ENCODE measurements at places on chromosomes 7 and 10.

GRCh38 chr7:40720416-40720815 lies 585.6 kb downstream of the SUGCT start:
- DNase-seq: no peak

DNA sequence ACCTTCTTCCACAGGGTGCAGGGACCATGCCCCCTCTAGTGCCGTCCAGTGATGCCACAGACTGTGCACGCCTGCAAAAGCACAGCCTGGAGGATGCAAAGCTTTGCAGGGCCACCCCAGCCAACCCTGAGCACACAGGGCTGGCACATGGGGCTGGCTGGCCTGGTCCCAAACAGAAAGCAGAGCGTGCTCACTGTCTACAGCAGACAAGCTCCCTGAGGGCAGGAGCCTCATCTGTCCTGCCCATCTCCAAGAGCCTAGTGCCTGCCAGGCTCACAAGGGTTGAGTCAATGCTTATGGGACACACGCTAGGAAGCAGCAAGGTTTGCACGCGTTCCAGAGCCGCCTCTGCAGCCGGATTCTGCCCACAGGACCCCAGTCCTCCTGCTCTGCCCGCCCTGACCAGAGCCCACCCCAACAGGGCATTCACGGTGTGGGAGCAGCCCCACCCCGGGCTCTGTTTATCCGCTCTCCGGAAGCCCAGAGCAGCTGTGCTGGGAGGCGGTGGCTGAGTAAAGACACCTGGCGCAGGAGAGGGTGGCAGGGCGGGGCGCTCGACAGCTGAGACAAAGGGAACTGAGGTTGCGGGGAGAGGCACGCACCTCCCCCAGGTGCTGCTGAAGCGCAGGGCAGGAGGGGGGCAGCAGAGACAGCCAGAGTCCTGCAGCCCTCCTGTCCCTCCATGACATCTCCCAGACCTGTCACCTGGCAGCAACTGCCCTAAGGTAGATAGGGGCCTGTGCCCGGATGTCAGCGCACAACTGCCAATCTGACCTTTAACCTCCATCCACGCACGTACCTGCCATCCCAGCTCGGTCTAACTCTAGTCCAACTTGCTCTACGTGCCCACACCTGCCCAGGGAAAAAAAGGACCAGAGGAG lies 4.3 kb downstream of the KCNH2 start:
- DNase-seq: no peak

DNA sequence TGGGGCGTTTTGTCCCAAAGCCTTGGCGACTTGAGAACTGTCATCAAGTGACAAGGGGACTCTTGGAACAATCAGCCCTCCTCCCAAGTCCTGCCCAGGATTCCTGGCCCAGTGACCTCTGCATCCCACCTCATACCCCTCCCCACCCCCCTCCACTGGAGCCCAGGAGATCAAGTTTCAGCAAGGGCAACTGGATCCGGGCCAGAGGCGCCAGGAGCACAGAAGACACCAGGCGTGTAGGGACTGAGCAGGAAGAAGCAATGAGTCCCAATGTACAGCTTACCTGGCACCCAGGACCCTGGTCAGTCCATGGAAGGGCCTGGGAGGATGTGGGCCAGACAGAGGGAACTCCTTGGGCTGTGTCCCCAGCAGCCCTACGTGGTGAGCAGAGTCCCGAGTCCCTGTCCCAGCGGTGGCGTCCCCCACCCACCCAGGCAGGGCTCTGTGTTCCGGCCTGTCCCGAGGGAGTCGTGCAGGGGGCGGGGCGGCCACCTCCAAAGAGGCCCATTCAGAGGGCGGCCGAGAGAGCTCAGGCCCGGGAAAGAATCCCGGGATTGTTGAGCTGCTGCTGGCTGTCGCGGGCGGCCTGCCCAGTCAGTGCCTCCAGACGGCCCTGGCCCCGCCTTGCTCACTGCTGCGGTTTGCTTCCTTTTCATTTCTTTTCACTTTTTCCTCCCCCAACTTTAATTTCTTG lies 254.1 kb downstream of the TNS3 start:
- no peak for DNase-seq

DNA sequence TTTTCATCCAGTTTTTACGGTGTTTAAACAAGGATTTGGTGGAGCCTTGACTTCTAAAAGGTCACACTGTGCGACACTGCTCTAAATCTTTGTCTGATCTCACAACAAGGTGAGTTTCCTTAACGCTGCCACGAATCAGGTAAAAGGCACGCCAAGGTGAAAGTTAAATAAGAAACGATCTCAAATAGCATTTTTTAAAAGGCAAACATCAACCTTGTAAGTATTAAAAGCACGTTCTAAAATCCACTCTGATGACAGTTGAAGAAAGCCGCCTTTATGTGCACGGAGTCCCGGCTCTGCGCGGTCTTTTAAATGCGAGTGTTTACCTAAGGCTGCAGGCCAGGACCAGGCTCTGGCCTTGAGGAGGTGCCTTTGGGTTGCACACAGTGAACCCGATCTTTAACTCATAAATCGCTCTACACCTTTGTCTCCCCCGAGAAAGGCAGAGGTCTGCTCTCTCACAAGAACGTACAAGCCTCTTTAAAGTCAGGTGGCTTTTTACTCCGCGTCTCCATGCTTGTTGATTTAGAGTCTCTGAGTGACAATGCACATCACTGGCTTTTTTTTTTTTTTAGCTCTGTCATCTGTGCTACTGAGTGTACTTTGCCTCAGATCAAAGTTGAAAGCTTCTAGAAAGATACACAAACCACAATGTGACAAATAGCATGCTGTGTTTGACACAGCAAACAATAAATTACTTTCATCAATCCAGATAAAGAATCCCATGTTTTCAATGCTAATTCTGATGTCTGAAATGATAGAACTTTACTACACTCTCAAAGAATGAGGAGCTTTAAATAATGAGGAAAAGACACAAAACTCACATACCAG lies 25.9 kb upstream of the RNF32 start:
- no peak for DNase-seq

GRCh38 chr7:157964016-157964415 lies 623.6 kb downstream of the PTPRN2 start:
- DNase-seq: no peak

- no peak for DNase-seq
Measured at GRCh38 chr7:16804674-16805439, at the start of gene AGR2. AGR2 (minus strand) TSS chr7:16804999; CDS start chr7:16801796, 3,203 bp downstream.

DNA sequence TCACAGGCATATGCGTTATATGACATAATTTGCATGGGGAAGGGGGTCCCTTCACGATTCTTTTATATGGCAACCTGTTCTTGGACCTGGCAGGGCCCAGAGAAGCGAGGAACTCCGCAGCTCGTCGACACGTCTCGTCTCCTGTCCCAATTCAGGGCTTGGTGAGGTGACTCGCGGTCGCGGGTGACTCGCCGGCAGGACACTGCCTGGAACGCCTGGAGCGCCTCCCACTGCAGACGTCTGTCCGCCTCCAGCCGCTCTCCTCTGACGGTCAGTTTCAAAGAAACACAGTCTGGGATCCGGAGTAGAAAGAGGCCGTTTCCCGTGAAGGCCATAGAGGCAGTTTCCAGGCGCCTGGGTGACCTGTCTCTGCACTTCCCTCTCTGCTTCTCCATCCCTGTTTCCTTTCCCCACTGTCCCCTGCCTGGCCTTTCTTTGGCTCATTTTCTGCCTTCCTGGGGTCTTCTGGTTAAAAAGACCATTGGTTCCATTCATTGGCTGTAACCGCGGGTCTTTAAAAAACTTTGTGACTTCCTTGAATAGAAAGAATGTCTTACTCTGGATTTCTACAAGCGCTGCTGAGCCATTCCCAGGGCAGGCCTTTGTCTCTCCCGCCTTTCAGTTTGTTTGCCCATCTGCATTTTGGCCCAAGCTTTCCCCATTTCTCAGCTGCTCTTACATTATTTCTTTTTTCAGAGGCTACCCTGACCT lies 1.2 kb downstream of the UPP1 start:
- no peak for DNase-seq

- no peak for DNase-seq
Measured at GRCh38 chr10:117138838-117139580, 939 bp upstream of the VAX1 start.

DNA sequence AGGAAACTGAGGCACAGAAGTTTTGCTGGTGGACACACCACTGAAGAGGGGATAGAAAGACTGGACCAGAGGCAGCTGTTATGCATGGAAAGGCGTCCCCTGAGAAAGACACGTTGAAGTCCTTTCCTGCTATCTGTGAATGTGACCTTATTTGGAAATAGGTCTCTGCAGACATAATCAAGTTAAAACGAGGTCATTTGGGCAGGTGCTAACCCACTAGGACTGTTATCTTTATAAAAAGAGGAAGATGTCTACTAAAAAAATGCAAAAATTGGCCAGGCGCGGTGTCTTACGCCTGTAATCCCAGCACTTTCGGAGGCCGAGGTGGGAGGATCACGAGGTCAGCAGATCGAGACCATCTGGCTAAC lies 31.6 kb downstream of the ELMO1 start:
- DNase-seq: no peak

DNA sequence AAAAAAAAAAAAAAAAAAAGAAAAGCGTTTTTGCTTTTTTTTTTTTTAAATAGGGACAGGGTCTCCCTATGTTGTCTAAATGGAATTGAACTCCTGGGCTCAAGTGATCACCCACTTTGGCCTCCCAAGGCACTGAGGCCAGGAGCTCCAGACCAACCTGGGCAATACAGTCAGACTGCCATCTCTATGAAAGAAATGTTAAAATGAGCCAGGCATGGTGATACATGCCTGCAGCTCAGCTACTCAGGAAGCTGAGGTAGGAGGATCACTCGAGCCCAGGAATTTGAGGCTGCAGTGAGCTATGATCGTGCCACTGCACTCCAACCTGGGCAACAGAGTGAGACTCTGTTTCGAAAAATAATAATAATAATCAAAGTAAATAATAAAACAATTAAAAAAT lies 16.5 kb upstream of the LMTK2 start:
- no peak for DNase-seq

- no peak for DNase-seq
Measured at GRCh38 chr10:70743430-70743788, 41.8 kb downstream of the TBATA start.

DNA sequence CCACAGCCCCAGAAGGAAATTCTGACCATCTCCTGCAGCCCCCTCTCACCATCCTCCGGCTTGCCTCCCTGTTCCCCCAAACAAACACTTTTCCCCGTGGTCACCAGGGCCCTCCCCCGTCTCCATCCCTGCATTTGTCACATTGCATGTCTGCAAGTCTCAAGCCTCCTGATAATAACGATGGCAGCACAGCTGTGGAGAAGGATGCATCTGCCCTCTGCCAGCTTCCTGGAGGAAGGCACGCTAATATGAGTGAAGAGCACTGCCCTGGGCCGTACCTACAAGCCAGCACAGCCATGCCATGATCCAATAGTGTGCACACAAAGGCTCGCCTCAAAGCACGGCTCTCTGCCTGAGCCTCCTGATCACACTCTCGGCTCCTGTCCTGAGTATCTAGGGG lies 98.5 kb downstream of the SLIT1 start:
- no peak for DNase-seq

GRCh38 chr7:50502947-50503346 lies 52.8 kb upstream of the FIGNL1 start:
- no peak for DNase-seq

DNA sequence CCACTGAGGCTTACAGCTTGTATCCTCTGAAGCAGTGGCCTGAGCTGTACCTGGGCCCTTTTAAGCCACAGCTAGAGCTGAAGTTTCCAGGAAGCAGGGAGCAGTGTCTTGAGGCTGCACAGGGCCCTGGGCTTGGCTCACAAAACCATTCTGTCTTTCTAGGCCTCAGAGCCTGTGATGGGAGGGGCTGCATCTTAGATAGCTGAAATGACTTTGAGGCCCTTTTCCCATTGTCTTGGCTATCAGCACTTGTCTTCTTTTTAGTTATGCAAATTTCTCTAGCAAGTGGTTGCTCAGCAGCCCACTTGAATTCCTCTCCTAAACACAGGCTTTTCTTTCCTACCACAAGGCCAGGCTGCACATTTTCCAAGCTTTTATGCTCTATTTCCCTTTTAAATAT lies 864.2 kb downstream of the REEP3 start:
- no peak for DNase-seq

GRCh38 chr7:135666846-135667245 lies 4.5 kb downstream of the STMP1 start:
- no peak for DNase-seq

DNA sequence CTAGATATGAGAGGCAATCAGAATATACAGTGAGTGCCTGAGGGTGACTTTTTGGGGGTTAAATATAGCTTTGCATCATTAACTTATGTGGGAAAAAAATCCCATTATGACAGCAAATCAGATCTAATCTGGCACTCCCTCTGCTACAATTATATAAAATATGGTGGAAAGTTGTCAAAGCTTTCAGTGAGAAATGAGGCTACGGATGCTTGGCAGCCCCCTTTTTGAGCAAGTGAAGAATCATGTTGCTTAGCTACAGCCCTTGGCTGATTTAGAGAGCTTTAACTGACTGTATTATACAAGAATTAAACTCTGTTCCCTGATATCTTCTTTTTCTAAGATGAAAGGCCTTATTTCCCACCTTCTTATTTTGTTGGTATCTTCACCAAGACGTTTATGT lies 57.4 kb downstream of the GPR158 start:
- no peak for DNase-seq

DNA sequence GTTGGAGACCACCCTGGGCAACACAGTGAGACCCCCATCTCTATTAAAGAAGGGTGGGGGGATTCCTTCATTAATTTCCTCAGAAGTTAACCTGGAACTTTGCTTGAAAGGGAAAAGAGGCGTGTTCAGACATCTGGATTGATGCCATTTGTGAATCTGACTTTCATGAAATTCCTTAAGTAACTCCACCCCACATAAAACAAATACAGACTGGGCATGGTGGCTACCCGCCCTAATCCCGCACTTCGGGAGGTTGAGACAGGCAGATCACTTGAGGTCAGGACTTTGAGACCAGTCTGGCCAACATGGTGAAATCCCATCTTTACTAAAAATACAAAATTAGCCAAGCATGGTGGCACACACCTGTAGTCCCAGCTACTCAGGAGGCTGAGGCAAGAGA lies 75.0 kb downstream of the EEPD1 start:
- no peak for DNase-seq

DNA sequence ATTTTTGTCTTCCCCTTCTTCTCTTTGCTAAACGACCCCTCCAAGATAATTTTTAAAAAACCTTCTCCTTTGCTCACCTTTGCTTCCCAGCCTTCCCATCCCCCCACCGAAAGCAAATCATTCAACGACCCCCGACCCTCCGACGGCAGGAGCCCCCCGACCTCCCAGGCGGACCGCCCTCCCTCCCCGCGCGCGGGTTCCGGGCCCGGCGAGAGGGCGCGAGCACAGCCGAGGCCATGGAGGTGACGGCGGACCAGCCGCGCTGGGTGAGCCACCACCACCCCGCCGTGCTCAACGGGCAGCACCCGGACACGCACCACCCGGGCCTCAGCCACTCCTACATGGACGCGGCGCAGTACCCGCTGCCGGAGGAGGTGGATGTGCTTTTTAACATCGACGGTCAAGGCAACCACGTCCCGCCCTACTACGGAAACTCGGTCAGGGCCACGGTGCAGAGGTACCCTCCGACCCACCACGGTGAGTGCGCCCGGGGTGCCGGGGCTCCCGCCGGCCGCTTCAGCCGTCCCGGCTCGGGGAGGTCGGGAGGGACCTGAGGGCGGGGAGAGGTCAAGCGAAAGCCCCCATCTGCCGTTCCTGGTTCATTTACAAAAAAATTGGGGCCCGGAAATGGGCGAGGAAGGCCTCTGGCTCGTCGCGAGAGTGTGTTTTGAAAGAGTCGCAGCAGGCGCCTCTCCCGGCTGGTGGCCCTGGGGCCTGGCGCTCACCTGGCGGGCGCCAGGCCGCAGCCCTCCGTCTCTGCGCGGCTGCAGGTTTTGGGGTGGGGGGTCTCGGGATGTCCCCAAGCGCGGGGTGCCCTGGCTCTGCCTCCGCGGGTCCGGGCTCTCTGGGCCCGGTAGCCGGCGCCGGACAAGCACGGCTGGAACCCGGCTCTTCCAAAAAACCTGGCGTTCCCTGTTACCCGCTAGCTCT lies 1.2 kb downstream of the GATA3 start:
- no peak for DNase-seq
